ENCODE measurements at places on chromosomes 5 and 9.

DNA sequence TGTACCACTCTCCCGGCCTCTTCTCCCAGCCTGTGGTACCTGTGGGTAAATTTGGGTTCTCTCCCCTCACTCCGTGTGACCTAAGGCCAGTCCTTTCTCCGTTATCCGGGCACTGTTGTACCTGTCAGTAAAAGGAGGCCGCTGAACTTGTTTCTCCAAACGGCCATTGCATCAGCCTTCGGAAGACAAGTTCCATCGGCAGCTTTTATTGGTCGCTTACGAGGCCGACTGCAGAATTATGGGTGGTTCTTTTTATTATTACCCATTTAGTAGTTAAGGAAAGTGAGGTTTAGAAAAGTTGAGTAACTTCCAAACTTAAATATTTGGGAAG is 558 bp downstream of the GRPEL2 start:
- DNase-seq, result peak; percentile 80

GRCh38 chr9:109319626-109320241 is 1.1 kb downstream of the EPB41L4B start:
- peak; percentile 38 for DNase-seq

- no peak for DNase-seq
Measured at GRCh38 chr5:92979716-92980115, 601.3 kb downstream of the NR2F1-AS1 start.

- no peak for DNase-seq
Measured at GRCh38 chr5:129609710-129610109, 138.2 kb upstream of the MINAR2 start.

GRCh38 chr9:91376239-91376638 is 14.5 kb upstream of the AUH start:
- DNase-seq, result no peak

GRCh38 chr5:147061431-147061830 is 173.4 kb upstream of the STK32A start:
- no peak for DNase-seq

GRCh38 chr5:68178579-68178978 is 37.0 kb upstream of the PIK3R1 start:
- no peak for DNase-seq

All from GM23248 (cell line).